Left colon (tissue), 2 donors: ENCODE measurements at places on chromosomes 6 and 20.

DNA sequence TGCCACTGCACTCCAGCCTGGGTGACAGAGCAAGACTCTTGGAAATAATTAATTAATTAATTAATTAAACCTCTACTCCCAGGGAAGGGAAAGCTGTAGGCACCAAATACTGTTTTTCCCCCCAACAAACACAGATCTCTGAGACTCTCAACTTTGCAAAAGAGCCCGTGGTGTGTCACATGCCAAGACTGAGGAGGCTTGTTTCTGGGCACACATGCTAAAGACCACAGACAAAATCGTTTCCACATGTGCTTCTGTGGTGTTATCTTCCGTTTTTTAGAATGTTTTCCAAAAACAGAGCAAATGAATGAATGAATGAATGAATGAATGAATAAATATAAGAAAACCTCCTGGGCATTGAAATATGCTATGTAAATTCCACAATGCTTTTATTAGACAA is 55.6 kb upstream of the ATXN1 start:
- DNase-seq = no peak

DNA sequence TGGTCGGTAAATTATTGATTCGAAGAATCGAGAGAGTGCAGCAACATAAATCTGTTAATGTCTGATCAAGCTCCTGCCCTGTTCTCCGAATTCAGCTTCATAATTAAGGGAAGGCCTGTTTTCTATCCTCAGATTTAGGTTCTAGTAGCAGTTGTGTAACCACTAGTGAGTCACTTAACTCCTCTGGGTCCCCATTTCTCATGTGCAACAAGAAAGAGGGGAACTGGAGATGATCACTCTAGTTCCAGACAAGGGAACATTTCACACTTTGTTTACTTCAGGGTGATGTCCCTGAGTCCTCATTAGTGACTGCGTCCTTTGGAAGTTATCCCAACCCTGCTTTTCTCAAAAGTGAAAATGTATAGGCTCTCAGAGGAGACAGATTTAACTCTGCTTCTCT is 68.1 kb upstream of the RNF146 start:
- DNase-seq = no peak

- no peak for DNase-seq
Measured at GRCh38 chr6:103101267-103101666, 1707.8 kb downstream of the GRIK2 start.

DNA sequence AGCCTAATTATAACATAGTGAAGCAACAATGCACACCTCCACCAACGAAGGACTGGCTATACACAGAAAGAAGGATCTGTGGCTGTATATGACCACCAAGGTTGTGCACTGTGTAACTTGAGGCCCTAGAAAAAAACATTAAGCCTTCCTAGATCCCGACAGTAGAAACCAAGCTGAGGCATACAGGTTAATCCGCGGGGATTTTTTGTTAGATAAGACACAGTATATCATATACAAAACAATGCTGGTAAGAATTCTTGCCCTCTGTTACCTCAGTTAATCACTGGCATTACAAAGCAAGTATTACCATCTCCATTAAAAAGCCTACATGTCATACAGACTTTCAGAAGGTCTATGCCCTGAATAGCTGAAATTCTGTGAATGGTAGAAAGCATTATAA is 228.8 kb downstream of the TBC1D32 start:
- no peak for DNase-seq

DNA sequence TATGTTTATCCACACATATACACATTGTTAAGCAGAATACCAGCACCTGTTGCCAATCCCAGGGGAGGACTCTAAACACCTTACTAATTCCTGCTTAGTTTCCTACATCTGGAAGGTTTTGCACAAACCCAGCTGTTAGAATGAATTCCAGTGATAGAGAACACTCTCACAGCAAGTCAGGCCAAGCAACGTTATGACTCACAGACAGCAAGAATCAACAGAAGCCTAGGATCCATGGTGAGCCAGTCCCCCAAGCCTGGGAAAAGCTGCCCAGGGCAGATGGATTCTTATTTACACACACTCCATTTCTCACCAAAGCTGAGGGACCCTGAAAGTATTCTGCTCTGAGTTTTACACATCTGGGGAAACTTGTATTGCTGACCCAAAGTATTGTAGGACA is 291.7 kb downstream of the SLC35F1 start:
- no peak for DNase-seq
